Endodermal cell (in vitro differentiated cells): ENCODE measurements at places on chromosomes 2 and 18.

DNA sequence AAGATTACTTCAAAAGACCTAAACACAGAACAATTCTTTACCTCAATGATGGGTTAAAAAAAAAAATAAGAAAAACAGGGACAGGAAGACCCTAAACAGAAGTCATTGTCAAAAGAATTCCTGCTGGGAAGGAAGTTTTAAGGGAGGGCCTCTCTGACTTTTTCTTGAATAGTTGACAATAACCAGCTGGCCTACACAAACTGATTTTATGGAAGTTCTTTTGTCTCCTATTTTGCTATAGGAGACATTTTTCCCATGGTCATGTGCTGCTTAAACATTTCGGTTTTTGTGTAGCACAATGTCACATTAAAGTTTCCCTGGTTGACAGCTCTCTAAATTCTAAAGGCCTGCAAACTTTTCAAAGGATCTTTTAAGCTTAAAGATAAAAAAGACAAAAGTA is 55.3 kb downstream of the RFTN2 start:
- DNase-seq, result no peak

- no peak for DNase-seq
Observed at GRCh38 chr2:96577501-96577900, 40.9 kb downstream of the ARID5A start.

DNA sequence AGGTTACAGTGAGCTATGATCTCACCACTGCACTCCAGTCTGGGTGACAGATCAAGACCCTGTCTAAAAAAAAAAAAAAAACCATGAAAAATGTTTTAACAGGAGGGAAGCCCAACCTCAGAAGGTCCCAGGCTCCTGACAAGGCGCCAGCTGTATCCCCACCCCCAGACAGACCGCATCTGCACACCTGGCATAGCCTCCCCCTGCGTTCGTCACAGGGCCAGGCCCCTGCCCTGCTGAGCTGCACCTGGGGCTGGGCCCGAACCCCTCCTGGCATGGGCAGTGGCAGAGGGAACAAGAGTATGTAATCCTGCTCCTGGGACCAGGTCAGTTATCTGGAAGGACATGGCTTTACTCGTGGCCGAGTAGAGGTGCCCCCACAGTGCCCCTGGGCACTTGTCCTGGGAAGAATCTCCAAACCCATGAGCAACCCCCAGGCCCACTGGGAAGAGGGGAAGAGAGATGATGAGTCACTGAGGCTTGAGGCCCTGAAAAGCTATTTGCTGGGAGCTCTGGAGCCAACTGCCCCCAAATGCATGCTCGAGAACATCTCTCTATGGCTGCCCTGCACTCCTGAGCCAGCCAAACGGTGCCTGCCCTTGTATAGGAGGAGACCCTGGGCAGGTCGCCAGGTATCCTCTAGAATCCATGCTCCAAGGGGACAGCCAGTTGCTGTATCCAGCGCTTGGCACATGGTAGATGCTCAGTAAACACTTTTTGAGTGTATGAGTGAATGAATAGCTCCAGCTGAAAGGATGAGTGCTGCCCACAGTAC is 265.5 kb downstream of the ATAD2B start:
- DNase-seq, result no peak

DNA sequence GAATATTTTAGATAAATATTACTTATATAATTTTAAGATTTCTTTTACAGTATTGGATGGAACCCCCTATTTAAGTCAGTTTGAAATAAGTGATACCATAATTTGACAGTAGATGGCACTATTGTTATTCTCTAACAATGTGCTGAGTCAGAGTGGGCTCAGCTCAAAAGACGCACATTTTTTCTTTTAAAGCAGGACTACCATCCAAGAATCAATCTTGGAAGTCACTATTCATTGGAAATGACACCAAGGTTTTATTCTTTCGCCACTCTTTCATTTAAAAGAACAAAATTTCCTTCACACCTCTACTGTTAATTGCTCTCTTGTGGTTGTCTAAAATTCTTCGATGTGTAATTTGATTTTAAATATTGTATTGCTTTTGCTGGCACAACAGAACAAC is 32.6 kb upstream of the SPAG16 start:
- DNase-seq, result no peak

- DNase-seq, result peak; percentile 90
Observed at GRCh38 chr2:67930156-67930555, 132.6 kb downstream of the C1D start.

DNA sequence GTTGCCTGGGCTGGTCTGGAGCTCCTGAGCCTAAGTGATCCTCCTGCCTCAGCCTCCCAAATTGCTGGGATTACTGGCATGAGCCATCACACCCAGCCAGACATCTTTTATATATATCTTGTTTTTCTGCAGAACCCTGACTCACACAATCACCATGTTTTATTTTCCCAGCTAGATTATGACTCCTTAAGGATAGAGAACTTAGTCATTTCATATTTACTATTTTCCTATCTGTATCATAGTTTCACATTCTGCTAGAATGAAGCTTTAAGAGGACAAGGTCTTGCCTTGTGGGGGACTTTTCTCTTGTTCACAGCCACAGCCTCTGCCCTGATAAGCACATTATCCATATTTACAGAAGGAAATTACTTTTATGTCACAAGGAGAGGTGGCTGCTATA is 73.9 kb downstream of the LBH start:
- no peak for DNase-seq

DNA sequence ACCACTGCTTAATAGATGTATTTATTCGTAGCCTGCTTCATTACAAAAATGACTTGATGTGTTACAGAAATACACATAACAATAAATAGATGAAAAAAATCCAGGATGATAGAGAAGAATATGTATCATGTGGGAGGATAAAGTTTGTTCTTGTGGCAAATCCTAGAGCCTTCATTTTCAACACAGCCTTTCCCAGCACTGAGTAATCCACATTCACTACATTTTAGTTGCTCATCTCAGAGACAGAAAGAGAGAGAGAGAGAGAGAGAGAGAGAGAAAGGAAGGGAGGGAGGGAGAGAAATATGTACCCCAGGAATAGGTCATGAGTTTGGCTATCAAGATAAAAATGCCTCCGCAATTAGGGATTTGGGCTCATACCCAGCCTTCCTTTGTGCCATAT is 144.3 kb downstream of the RBMS1 start:
- no peak for DNase-seq

DNA sequence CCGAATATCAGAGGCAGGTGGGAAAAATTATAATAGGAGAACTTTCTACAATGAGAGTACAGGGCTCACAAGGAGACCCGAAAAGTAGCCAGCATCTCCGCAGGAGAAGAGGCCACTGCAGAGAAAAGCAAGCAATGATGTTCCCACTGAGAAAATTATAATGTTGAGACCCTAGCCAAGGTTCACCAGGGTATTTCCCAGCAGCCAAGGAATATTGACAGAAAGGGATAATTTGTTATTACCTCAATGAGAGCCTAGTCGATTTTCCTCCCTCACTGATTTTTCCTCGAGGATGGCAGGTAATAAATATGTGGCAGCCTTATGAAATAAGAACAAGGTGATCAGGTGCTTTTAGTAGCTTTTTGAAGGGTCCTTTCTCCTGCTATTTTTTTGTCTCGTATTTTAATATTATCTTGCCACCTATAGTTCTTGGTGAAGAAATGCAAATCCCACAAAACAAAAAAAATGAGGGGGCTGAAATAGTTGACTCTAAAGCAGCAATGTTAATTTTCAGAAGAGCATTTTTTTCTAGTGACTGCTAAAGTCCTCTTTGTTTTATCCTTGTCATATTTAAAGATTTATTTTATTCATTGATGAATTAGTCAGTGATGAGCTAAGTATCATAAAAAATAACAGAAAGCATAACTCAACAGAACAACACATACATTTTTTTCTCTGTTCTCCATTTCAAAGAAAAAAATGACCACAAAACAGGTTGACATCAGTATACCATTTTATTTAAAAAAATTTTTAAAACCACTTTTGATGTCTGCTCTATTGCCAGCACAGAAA is 215.4 kb downstream of the KCNE4 start:
- no peak for DNase-seq

- DNase-seq, result peak; percentile 84
Observed at GRCh38 chr2:58571181-58571852, 330.2 kb upstream of the FANCL start.

DNA sequence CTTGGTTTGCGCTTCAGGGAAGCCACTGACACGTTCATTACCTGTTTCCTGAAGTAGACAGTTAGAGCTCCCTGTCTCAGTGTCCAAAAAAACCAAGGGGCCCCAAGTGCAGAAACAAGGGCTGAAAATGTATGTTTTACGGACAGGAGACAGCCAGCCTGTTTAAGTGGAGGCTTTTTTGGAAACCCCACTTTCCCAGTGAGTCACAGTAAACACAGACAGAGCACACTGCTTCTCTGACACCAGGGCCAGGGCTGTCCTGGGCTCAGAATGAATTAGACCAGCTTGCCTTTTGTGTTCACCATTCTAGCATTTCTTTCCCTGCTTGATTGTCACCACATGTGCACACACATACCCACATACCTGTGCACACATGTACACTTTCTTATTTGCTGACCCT is 128.6 kb downstream of the SH3RF3 start:
- no peak for DNase-seq

- no peak for DNase-seq
Observed at GRCh38 chr18:77711096-77711495, 461.4 kb downstream of the GALR1 start.

GRCh38 chr2:160165996-160166395 is 34.1 kb downstream of the ITGB6 start:
- DNase-seq, result no peak

DNA sequence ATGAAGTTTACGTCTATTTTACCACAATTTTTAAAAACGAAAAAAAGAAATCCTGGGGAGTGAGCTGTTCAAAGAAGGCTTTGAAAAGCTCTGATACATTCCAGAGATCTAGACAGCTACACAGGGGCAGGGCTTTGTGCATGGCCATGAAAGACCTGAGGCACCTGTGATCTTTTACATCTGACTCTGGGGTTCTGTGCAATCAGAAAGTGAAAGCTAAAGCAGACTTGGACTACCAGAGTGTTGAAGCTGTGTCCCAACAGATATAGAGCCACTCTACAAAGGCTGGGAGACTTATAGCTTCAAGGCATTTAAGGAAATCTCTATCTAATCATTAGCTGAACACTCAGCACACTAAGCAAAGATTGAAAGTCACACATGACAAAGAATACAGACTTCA is 34.1 kb downstream of the PARD6G start:
- no peak for DNase-seq

DNA sequence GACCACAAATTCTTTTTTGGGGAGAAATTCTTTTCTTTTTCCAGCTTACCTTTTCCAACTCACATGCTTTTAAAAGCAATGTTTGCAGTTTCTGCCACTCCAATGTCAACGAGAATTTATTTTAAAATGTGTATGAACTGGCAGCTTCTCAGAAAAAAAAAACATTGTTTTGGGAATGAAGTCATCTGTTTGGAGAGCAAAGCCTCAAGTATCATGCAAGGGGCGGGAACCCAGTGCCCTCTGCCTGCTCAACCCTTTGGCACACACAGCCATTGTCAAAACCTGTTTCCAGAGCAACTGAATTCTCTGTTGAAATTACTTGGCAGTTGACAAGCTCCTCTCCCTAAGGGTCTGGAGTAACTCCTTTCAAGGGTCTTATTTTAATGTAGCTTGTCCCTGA is 128.5 kb downstream of the QPCT start:
- no peak for DNase-seq

GRCh38 chr2:71154798-71155197 is 24.4 kb downstream of the MPHOSPH10 start:
- DNase-seq, result peak; percentile 87

- DNase-seq, result peak; percentile 55
Observed at GRCh38 chr2:174633623-174633930, 36.0 kb upstream of the WIPF1 start.

- peak; percentile 66 for DNase-seq
Observed at GRCh38 chr2:231228974-231229529, 30.6 kb downstream of the ARMC9 start.

DNA sequence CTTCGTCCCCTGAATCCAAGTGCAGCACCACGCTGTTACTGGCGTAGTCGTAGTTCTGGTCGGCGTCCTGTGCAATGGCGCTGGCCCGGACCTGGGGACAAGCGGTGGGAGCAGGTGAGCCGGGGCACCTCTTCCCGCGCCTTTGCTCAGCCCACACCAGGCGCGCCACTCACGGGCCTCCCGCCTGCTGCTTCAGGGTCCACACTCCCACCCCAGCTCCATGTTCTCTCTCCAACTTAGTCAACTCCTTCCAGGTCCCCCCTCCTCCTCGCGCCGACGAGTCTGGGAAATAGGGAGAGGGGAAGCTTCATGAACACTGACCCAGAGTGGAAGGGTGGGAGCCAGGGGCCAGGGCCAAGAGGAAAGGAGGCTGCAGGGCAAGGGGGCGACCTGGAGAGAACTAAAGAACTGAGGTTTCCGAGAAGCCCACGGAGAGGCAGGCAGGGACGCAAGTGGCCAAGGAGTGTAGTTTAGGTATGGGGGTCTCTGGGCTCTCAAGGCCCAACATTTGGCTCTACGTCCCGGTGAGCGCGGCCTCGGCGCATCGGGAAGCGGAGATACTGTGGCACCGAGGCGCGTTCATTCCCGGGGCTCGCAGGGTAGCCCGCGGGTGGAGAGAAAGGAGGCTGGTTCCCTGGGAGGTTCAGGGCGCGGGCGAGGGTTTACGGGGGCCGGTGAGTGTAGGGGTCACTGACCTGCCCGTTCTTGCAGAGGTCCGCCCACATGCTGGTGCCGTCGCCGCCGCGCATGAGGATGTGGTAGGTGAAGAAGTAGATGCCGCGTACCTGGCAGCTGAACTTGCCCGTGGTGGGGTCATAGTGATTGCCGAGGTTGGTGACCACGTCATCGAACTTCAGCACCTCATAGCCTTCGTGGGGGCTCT is 1.4 kb downstream of the C1QL2 start:
- DNase-seq, result peak; percentile 79

- no peak for DNase-seq
Observed at GRCh38 chr18:75227535-75228296, 17.1 kb downstream of the TSHZ1 start.

- DNase-seq, result no peak
Observed at GRCh38 chr2:74576211-74576862, 21.8 kb downstream of the DOK1 start.

DNA sequence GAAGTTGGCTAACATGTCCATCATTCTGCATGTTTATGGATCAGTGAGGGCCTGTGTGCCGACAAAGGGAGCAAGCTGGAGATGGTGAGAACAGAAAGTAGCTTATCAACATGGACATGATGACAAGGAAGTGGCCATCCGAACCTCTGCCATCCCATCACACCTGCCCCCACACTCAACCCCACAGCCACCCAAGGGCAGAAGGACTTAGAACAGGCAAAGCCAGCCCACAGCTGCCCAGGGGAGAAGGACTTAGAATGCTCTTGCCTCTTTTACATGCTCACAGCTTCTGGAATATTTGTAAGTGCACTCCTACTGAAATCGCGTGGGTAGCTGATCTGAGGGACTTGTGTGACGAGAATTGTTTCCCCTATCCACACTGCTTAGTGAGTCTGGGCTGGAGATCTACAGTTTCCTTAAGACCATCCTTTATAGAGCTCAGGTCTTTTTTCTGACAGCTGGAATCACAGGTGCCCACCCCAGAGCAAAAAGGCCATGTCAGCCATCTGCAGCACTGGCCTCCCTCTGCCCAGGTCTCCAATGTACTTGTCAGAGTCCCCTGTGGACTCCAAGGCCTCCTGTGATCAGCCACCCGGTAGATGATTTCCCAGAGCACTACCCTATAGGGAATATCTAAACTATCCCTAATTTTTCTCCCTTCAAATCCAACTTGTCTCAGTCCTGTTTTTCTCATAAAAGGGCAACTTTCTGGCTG is 154.1 kb downstream of the SMAD7 start:
- peak; percentile 24 for DNase-seq

GRCh38 chr2:75074708-75075107 is 116.3 kb downstream of the POLE4 start:
- DNase-seq, result no peak

GRCh38 chr2:15010346-15010745 is 377.8 kb downstream of the LRATD1 start:
- no peak for DNase-seq
